Activated naive CD8-positive, alpha-beta T cell treated with anti-CD3 and anti-CD28 coated beads, Interleukin-2, amount 10 ng/mL, durations not matched to agents 7 days and 5 days (primary cell): ENCODE measurements at places on chromosomes 12 and 14.

DNA sequence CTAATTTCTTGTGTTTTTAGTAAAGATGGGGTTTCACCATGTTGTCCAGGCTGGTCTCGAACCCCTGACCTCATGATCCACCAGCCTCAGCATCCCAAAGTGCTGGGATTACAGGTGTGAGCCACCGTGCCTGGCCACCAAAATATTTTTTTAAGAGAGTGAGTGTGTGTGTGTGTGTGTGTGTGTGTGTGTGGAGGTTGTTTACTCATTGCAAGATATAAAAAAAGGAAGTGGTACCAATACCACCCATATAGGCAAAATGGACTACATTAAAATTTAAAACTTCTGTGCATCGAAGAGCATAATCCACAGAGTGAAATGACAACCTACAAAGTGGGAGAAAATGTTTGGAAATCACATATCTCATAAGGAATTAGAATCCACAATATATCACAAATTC, 15.5 kb upstream of the CLEC2A start:
- no peak for DNase-seq

DNA sequence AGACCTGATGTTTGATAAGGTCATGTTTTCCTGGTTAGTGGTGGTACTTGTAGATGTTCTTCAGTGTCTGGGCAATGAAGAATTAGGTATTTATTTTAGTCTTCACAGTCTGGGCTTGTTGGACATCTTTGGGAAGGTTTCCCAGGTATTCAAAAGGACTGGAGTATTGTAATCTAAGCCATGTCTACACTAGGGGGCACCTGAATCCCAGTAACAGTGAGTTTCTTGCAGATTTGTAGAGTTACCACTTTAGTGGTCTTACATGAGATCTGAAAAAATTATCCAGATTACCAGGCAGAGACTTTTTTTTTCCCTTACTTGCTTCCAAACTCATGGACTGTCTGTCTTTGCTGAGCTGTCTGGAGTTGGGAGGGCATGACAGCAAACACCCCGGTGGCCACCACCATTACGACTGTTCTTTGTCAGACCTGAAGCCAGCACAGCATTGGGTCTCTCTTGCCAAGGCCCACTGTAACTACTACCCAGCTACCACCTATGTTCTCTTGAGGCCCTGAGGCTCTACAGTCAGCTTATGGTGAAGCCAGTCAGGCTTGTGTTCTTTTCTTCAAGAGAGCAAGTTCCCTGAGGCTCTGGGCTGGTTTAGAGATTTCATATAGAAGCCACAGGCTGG, 820.7 kb upstream of the FBXO33 start:
- DNase-seq: no peak

GRCh38 chr12:24705741-24706358, 243.1 kb downstream of the BCAT1 start:
- DNase-seq: no peak

DNA sequence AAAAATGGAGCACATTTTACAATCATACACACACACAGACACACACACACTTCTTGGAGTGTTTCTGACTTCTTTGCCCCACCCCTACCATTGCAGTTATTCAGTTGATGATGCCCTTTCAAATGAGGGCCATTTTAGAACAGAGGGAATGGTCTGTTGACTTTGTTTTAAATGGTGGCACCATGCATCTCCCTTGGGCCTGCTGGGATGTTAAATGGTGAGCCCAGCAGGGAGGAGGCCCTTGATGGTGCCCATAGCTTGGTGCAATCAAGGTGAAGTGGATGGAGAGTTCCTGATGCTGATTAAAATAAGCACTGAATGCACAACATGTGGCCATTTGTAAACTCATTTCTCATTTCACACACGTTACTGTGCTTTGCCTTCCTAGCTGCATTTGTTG, 13.3 kb downstream of the C12orf75 start:
- DNase-seq: no peak

GRCh38 chr14:101090976-101091375, 187.5 kb upstream of the RTL1 start:
- no peak for DNase-seq

DNA sequence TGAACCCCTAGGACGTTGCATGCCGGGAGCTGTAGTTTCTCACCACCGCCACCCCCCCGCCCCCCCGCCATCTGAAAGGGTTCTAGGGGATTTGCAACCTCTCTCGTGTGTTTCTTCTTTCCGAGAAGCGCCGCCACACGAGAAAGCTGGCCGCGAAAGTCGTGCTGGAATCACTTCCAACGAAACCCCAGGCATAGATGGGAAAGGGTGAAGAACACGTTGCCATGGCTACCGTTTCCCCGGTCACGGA, 501 bp upstream of the HSP90B1 start:
- no peak for DNase-seq

GRCh38 chr12:124685689-124686369, 118.4 kb upstream of the NCOR2 start:
- no peak for DNase-seq

DNA sequence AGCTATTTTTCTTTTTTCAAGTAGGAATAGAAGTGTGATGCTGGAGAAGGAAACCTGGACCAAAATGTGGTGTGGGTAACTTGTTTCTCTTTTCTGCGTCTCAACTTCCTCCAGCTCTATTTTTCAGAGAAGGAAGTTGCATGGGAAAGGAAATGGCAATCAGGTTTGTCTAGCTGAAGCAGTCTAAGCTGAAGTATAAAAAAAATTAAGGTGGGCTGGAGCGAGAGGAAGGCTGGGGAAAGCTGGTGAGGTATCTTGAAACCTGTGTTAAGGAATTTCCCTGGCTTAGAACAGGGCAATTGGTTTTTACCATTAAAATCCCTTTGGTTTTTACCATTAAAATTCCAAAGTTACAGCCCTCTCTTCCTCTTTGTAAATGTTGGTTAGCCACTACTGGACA, 34.2 kb upstream of the NINJ2 start:
- DNase-seq: no peak

- no peak for DNase-seq
Observed at GRCh38 chr12:75457191-75457590, 23.4 kb upstream of the GLIPR1 start.

DNA sequence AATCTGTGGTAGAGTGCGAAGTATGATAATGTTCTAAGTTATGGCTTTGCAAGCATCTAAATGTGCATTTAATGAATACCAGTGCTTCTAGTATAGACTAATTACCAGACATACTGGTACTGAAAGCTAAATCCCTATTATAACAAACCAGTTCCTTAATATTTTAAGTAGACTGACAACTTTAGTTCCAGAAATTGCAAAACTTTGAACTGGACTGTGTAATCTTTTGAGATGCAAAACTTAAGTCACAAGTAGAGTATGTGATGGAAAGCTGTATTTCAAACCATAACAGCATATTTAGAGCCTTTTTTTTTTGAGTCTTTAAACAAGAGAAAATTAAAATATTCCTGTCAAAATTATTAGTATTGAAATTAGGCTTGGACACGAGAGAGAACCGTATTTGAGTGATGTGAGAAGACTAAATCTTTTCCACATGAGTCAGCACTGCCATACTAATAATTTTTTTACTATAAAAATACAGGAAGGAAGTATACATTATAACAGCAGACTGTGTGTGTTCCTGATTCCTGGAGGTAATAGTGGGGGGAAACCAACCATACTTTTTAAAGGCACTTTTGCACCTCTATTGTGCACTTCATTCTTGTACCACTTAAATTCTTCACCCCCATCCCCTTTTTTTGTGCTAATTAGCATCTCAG, 45.5 kb downstream of the PPM1A start:
- DNase-seq: no peak

- no peak for DNase-seq
Observed at GRCh38 chr12:49648712-49649003, 25.3 kb downstream of the PRPF40B start.

DNA sequence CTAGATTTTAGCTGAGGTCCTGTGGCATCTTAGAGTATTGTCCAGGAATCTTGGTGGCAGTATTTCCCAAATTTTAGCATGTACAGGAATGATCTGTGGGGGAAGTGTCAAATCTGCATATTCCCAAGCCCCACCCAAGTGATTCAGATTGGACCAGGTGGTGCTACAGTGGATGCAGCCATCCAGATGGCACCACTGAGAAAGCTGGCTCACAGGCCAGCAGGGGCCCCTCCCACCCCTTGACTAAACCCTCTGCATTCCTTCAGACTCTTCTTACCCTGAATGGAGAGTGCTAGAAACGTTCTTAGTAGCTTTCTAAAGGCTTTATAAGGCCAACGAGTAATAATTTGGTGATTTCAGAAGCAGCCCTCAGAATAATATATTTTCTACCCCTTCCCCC, 255.2 kb downstream of the NRXN3 start:
- DNase-seq: no peak

DNA sequence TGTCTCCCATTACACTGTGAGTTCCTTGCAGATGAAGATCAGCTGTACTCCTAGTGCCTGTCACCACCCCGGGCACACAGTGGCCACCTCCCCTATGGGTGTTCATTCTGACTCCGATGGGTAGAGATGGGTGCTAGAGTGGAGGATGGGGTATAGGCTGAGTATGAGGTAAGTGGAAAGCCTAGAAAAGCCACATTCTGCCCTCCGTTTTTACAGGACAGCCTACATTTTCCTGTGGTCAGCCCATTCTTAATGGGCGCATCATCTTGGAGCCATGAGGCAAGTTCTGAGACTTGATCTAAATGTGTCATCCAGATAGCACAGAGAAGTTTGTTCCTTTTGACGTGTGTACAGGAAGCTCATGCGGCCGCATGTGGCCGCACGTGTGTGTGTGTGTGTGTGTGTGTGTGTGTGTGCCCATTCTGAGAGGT, 166.7 kb upstream of the HIF1A start:
- no peak for DNase-seq

- no peak for DNase-seq
Observed at GRCh38 chr12:93166541-93167307, 211.0 kb upstream of the NUDT4 start.
